GM23338 (cell line): ENCODE measurements at places on chromosomes 2 and 18. TPM values are rescaled to one million over a fixed set of nuclear protein-coding genes. Genes with fewer than 3 reads are reported as not detected.
A peak's percentile ranks its signal among the peaks of the same experiment; 100 is the strongest.

The CNTNAP5 gene
- 0.08 and 0.49 TPM in 2 replicates for total RNA-seq

- DNase-seq, result no peak
These were observed 288.0 kb downstream of the AFF3 start for GRCh38 chr2:99854236-99854852.

DNA sequence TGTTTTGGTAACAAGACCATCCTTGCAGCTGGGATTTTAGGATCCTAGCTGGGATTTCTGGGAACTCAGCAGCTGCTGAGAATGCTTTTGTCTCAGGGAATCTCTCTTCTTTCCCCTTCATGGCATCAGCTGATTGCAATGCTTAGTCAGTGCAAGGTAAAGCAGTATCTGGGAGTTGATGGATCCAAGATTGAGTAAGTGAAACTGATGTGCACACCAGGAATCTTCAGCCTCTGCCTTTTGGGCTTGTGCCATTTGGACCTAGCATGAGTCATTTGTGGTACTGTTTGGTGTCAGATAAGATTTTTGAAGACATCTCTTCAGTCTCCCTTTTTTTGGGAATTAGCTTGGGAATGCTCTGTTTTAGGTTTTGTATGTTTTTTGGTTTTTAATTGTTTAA is 363.3 kb upstream of the TFPI start:
- DNase-seq, result no peak

DNA sequence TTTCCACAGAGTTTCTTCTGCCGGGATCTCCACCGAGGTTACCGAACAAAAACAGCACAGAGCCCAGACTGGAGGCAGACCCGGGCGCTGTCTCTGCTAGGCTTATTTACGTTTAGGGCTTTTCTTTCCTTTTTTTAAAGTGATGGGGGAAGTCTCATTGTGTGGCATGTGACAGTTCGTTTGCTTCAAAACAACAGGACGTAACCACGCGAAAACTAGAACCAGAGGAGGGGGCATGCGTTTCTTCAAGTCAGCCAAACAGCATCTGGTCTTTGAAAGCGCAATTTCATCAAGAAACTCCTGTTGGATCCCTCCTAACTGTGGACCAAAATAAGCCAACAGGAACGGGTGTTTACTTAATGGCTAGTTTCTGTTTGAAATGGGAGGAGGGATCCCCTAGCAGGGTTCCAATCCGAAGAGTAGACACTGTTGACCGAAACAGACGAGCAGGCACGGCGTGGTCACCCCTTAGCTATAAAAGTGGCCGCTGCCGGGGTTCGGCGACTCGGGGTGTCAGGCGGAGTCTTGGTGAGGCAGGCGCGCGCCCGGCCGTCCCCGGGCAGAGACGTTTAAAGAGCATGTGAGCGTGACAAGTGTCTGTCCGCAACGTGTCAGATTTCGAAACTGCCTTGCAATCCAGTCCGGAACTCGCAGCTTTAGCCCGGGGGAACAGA is 997 bp upstream of the TGIF1 start:
- peak; percentile 69 for DNase-seq

DNA sequence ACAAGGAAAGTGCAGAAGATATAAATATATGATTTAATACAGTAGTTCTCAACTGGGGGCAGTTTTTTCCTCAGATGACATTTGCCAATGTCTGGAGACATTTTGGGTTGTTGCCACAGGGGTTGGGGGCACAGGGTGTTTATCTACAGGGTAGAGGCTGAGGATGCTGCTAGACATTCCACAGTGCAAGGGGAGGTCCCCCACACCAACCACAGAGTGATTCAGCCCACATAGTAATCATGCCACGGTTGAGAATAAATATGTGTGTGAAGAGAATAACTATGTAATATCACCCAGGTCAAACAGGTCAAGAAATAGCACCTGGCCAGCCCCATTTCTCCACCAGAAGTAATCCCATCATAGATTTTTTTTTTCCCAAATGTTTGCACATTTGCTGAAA is 17.9 kb downstream of the DYSF start:
- no peak for DNase-seq

The SNTG2 gene
- total RNA-seq, result 56.0 and 60.4 TPM in 2 replicates

The PDE1A gene
- total RNA-seq, result 0.28 and 0.47 TPM in 2 replicates

- no peak for DNase-seq
These were observed 60.0 kb downstream of the ADCY3 start for GRCh38 chr2:24859968-24860600.

DNA sequence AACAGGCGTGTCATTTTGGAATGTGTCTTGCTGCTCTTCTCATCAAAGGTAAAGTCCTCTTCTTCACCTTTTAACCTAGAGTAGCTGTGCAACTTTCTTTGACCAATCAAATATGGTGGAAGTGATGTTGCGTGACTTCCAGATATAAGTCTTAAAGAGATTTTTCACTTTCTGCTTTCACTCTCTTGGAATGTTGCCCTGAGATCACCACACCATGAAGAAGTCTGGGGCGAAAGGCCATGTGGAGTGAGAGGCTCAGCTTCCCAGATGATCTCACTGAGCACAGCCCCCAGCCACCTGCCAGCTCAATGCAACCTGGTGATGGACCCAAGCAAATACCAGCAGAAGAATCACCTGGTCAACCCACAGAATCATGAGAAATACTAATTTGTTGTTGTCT is 7.1 kb upstream of the GALNT3 start:
- DNase-seq, result no peak
